Stimulated activated CD4-positive, alpha-beta T cell treated with anti-CD3 and anti-CD28 coated beads, Interleukin-1b, Interleukin-23, amount 100 ng/mL, for 4 hours (primary cell): ENCODE measurements at places on chromosomes 1 and 21.
A peak's percentile ranks its signal among the peaks of the same experiment; 100 is the strongest.

DNA sequence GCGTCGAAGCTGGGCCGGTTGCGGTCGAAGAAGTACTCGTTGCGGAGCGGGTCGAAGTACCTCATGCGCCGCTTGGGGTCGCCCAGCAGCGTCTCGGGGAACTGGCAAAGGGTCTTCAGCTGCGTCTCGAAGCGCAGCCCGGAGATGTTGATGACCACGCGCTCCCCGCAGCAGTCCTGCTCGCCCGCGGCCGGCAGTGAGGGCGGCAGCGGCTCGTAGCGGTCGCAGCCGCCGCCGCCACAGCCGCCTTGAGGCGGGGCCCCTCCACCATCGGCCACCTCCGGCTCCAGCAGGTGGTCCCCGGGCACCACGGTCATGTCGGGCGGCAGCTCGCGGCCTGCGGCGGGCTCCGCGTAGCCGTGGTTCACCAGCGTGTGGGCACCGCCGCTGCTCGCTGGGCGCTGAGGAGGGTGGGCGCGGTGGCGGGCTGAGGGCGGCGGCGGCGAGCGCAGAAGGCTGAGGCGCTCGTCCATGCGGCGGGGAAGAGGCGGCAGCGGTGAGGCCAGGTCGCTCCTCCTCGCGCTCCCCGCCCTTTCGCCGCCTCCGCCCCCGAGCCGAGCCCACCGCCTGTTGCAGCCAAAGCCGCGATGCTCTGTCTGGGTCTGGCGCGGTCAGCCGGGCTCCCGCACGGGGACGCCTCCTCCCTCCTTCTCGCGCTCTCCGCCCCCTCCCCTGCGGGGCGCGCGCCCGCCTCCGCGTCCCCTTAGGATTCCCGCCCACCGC lies at the start of gene KCNA3:
Gene KCNA3, minus strand, starts transcription at position 604 of the 723 bp plus-strand sequence. Its CDS starts 131 bp downstream, at position 473.
- peak; percentile 60 for DNase-seq

GRCh38 chr1:225990705-225991464 lies 8.3 kb downstream of the SDE2 start:
- no peak for DNase-seq

DNA sequence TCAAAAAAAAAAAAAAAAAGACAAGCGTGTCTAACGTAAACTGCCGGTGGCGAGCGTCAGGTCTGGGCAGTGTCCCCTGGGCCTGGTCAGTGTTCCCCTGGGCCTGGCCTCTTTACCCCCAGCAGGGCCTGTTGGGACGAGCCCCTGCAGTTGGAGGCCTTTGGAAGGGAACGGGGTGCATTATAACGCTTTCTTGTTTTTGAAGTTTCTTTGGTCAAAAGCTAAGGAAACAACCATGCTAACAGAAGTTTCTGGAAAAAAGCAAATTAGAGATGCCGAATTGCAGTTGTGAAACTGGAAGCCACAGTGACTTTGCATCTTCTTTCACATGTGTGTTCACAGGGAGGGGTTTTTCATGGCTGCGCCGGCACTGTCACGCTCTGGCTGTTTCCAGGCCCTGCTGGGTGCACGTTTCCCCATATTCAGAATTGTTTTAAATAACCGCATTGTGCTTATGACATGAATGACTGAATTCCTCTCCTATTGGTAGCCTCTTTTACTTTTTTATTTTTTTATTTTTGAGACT lies 16.0 kb downstream of the RRP1 start:
- no peak for DNase-seq

- no peak for DNase-seq
These were observed 81.5 kb upstream of the UBE2U start for GRCh38 chr1:64121766-64122385.

- DNase-seq, result no peak
These were observed 22.5 kb upstream of the DPYD start for GRCh38 chr1:97943354-97943753.

GRCh38 chr1:147647796-147648633 lies 22.3 kb downstream of the ACP6 start:
- no peak for DNase-seq

GRCh38 chr1:101291562-101292380 lies 55.0 kb downstream of the S1PR1 start:
- no peak for DNase-seq

DNA sequence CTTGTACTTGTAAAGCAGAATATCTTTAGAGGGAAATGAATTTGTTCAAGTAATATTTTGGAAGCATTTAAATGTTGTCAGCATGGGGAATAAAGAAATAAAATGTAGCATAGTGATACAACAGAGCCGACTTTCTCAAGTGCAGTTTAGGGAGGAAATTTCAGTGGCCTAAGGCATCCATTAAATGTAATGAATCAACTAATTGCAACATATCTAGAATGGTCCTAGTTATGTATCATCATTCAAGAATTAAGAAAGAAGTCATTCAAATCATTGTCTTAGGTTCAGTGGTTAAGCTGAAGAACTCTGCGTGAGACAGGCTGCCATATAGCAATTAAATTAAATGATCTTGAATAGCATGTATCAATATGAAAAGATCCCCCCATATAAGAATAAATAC lies 360.7 kb downstream of the TBX15 start:
- no peak for DNase-seq

- DNase-seq, result no peak
These were observed 71.5 kb downstream of the USP24 start for GRCh38 chr1:55143684-55144083.

- no peak for DNase-seq
These were observed 50.0 kb upstream of the SYT6 start for GRCh38 chr1:114203595-114204128.

- no peak for DNase-seq
These were observed 33.0 kb upstream of the IFI44L start for GRCh38 chr1:78587211-78587610.

- no peak for DNase-seq
These were observed 21.3 kb upstream of the EGLN1 start for GRCh38 chr1:231443363-231443762.

GRCh38 chr1:101025657-101026429 lies at the start of gene DPH5:
DPH5 (minus strand) TSS chr1:101025784; CDS start chr1:101025443, 341 bp downstream.
- DNase-seq, result peak; percentile 81

- DNase-seq, result no peak
These were observed 6.7 kb upstream of the IL10RB start for GRCh38 chr21:33259428-33259827.

- DNase-seq, result no peak
These were observed 982 bp upstream of the IL24 start for GRCh38 chr1:206896261-206896660.

DNA sequence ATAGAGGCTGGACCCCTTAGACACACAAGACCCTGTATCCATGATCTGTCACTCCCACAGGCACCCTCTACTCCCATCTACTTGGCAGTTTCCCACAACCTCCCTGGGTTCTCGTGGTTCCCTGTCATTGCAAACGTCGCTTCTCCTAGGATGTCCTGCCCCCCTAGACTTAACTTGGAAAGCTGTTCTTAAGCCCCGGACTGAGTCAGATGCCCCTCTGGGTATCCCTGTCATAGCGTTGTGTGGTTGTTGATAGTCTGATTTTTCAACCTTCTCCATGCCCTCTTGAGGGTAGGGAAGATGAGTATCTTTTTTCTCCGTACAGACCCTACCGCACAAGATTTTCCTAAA lies 11.8 kb downstream of the RCC1 start:
- DNase-seq, result no peak

GRCh38 chr1:93979718-93980319 lies 70.6 kb upstream of the GCLM start:
- no peak for DNase-seq

GRCh38 chr21:41189150-41189745 lies 21.3 kb downstream of the BACE2 start:
- DNase-seq, result no peak

DNA sequence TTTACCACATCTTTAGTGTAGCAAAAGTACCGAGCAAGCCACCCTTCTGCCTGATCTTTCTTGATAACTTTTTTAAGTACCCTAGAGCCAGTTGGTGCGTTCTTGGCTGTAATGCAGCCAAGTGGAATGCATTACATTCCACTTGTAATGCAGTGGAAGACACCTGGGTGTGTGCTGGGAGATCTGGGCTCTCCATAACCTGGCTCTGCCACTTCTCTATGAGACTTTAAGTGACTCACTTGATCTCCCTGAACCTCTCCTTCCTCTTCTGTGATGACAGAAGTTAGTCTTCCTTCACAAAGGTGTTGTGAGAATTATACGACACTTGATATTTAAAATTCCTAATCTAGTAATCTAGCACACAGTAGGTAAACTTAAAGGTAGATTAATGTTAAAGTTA lies 35.3 kb upstream of the NFIA start:
- DNase-seq, result no peak

DNA sequence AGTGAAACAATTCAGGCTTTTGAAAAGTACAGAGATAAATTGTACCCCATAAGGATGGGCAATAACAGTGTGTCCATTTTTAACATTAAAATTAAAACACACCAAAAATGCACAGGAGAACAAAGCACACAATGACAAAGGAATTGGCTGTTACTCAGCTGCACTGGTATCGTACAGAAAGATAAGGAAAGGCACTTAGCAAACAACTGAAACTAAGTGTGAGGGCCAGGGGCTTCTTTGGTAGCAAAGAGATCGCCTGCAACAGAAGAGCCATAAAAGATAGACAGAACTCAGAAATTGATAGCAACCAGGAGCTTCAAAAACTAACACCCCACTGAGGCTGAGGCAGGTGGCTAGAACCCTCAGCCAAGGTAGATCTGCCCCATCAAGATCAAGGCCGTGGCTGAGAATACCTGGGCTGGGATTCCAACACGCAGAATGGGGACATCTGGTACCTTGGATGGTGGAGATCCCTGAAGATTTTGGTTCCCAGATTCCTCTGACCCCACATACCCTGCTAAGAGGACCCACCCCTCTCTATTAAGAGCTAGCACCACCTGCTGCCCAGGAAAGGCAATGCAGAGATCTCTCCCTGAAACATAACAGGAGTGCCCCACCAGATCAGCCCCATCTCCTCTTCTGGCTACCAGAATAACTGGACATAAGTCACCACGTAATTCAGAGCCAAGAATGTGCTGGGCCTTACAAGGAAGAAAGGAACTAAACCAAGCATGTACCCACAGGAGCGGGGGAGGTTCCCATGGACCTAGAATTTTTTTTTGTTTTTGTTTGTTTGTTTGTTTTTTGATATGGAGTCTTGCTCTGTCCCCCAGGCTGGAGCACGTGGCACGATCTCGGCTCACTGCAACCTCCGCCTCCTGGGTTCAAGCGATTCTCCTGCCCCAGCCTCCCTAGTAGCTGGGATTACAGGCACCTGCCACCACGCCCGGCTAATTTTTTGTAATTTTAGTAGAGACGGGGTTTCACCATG lies 16.2 kb downstream of the PLEKHO1 start:
- DNase-seq, result peak; percentile 33

- DNase-seq, result no peak
These were observed 676 bp downstream of the MORC3 start for GRCh38 chr21:36320421-36321324.

DNA sequence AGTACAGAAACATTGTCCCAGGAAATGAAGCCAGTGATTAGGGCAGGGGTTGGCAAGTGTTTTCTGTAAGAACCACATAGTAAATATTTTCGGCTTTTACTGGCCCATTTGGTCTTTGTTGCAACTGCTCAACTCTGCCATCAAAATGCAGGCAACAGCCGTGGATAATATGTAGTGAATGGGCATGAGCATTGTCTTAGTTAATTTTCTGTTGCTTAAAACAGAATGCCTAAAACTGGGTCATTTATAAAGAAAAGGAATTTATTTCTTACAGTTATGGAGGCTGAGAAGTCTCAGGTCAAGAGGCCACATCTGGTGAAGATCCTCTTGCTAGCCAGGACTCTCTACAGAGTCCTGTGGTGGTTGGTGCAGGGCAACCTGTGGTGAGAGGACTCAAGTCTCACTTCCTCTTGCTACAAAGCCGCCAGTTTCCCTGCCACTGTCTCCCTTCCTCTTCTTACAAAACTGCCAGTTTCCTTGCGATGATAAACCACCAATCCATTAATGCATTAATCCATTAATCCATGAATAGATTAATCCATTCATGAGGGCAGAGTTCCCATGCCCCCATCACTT lies 166.4 kb downstream of the PSMG1 start:
- DNase-seq, result no peak

GRCh38 chr1:223887747-223888418 lies 42.1 kb upstream of the TP53BP2 start:
- no peak for DNase-seq

DNA sequence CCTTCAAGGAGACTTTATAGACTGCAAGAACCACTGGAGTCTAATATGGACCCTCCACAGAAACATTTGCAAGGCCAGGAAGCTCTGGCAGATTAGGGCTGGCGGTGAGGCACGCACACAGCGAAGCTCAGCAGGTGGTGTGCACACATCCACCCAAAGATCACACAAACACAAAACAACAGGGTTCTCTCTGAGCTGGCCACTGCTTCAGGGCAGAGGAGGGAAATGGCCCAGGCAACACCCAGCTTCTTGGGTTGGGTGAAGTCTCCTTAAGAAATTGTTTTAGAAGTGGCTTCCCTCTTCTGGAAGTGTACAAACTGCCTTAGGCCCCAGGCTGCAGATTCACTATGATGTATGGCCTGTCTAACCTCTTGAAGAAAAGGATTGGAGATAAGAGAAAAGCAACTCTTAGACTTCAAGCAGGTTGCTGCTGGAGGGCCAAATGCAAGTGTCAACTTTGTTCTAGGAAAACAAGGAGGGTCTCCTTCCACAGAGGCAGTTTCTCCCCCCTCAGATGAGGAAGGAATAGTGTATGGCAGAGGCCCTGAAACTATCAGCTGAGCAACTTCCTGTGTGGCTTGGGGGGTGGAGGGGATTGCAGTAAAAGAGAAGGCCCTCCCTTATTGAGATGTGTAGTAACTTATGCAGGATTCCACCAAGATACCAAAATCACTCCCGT lies 2.0 kb downstream of the RCSD1 start:
- no peak for DNase-seq

GRCh38 chr1:30451532-30452125 lies 271.8 kb downstream of the MATN1 start:
- DNase-seq, result no peak

GRCh38 chr21:43024439-43025136 lies 50.2 kb downstream of the PKNOX1 start:
- DNase-seq, result no peak
